ENCODE measurements at places on chromosomes 6 and 20.

DNA sequence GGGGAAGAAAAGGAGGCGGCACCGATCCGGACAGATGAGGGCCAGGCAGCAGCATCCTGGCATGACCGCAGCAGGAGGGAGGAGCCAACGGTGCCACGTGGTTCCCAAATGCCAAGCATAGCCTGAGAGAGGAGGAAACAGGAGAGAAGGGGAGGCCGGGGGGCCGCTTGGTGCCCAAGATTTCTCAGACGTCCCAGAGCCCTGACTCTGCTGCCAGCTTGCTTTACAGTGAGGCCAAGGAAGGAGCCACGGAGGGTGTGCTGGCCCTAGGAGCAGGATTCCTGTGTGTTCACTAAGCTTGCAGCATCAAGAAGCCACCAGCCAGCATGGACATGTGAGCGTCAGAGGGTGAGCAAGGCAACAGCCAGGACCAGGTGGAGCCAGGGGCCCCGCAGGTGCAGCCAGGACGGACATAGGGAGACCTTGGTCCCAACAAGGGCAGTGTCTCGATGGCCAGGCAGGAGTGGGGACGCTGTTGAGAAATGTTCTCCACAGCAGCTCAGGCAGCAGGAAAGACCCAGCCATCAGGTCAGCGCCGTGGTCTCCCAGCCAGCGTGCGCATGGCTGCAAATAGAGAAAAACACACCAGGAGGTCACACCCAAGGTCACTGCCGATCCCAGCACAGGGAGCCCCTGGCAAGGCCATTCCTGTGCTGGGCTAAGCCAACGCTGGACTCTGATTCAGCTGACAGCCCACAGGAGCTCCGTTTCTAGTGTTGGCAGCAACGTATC is 143.7 kb downstream of the DLL1 start:
- DNase-seq, result no peak

GRCh38 chr6:103554911-103555310 is 1304.8 kb downstream of the HACE1 start:
- no peak for DNase-seq

DNA sequence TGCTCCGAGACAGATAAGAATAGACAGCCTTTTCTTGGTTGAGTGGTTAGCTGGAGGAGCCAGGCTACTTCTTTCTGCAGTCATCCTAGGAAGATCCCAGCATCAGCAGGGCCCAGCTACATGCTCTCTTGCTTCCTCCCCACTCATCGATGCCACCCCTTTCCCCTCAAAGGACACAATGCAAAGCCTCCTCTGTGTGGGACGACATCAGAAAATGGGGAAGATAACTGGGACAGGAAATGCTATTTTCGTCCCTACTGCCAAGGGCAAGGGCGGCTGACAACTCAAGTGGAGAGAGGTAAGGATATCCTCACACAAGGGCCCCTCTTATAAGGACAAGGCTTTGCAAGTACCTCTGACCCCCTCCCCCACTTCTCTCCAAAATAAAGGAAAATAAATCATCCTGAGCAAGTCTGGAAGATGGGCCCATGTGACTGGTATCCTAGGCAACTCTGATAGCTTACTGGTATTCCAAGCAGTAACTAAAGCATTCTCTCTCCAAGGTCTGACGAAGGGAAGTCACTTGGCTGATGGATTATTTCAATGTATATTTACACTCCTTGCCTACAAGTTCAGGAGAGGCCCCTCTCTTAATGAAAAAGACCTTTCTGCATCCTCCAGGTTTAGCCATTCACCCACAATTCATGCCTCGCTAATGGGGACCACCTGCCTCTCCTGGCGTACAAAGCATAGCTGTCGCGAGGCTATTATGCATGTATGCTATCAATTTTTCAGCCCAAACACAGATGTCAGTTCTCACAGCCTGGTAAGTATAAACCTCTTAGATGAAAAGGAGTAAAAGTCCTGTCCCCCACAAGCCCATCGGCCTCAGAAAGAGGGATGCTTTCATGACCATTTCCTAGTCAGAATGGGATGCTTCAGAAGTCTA is 11.3 kb downstream of the ELMO2 start:
- no peak for DNase-seq

GRCh38 chr6:35360349-35361138 is 18.2 kb downstream of the PPARD start:
- DNase-seq, result no peak

- no peak for DNase-seq
Observed at GRCh38 chr6:123771126-123771525, 32.5 kb upstream of the NKAIN2 start.
